Hematopoietic multipotent progenitor cell treated with erythropoietin and hydrocortisone succinate and interleukin-3 and kit ligand, for 6 days (in vitro differentiated cells): ENCODE measurements at places on chromosomes 6 and 20.
A peak's percentile ranks its signal among the peaks of the same experiment; 100 is the strongest.

- no peak for DNase-seq
These were observed 330.6 kb upstream of the IMPG1 start for GRCh38 chr6:76403064-76403463.

DNA sequence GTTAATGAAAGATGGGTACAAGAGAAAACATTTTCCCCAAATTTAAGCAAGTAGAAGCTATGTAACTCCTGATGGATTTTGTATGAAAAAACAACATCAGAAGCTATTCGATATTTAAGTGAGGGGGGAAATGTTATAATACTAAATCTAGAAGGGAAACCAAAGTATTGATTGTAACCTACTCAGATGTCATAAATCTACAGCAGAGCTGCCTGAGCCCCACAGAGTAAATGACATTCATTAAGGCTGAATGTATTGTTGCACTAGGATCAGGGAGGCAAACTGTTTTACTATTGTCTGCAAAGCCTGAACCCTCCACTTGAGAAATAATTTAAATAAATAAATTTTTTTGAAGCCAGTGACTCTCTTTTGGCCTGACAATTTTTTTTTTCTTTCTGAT lies 19.3 kb downstream of the ANKRD6 start:
- no peak for DNase-seq

GRCh38 chr20:53168491-53168890 lies 196.3 kb downstream of the TSHZ2 start:
- no peak for DNase-seq

DNA sequence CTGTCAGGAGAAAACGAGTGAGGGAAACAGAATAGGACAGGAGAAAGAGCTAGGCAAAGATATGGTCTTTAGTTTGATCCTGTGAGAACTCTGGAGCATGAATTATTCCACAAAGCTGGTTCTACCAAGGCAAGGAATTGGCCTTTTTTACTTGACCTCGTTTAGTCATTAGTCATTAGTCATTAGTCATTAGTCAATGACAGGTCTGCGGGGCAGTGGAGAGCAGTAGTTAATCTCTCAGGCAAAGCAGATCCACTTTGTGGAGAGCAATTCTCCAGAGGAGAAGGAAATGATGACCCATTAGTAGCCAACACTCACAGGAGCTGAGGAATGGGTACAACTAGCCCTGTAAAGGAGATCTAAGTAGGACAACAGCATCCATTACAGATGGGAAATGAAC lies 22.0 kb upstream of the ABCC10 start:
- no peak for DNase-seq

DNA sequence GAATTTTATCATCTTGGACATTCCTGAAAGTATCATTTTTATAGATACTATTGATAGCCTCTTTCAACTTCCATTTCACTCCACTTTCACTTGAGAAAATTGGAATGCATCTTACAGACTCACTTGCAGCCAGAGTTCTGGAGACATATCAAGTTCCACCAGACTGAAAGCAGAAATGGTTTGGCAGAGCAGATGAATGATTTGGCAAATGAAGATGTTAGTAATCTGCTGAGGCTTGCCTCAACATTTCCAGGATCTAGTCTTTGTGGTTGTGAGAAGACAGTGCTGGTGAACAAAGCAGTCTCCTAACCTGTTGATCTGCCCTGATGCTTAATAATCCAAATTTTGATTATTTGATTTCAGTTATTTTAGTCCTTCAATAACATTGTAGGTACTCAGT lies 202.6 kb downstream of the TRDN start:
- no peak for DNase-seq

- peak; percentile 25 for DNase-seq
These were observed 923 bp downstream of the GMDS start for GRCh38 chr6:2244261-2245102.
